Caki2 (cell line): ENCODE measurements at places on chromosomes 7 and 10.

- peak; percentile 79 for DNase-seq
Measured at GRCh38 chr7:134891262-134891695, 95.0 kb upstream of the AGBL3 start.

DNA sequence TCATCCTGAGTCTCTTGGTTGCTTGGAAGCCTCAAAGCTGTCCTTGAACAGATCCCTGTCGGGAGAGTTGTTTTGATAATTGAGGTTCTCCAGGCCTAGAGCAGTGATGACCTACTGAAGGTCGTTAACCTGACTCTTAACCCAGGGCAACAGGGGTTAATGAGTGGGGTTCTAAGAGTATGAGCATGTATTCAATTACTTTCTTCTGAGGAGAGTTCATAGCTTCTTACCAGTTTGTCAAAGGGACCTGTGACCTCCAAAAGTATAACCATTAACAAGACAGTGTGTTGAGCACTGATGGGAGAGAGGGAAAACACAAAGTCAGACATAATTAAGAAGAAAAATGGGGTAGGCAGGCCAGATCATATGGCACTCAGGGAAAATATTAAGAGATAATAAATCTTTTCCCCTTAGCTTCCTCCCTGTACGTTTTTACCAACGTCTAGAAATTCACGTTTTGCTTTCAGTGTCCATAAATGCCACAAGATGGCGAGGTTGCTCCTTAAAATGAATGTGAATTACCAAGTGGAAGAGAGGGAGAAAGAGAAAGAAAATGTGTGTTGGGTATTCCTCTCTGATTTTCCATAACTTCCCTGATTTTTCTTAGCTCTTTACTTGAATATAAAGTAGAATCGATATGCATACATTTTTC is 97.6 kb downstream of the SUGCT start:
- DNase-seq = peak; percentile 76

DNA sequence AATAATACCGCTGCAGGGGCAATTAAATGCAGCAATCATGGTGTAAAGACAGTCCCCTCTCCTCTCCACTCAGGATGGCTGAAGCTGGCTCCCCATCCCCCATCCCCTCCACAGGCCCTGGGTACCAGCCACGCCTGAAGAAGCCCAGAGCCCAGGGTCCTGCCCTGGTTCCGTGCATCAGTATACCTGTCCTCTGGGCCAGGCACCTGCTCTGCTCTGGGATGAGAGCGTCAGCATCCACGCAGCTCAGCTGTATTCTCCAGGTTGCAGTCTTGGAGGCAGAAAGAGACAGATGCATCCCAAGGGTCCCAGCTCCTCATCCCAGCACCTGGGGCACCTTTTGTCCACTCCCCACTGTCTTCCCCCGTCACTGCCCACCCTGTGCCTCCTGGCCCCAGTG is 233.8 kb downstream of the TCERG1L start:
- no peak for DNase-seq

DNA sequence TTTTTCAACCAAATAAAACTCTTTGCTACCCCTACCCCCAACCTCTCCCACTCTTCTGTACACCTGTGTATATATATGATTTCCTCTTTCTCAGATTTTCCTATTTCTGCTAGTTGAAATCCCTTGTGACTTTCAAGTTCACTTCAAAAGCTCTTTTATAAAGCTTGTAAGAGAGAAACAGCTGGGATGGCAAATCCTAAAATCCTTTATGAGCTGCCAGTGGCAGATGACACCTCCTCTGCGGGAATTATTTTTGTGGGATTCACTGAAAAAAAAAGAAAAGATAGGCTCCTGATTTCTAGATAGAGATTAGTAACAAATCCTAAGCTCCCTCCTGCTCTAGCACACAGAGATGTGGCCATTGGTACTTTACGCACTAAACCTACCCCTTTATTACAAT is 92.9 kb downstream of the AHR start:
- DNase-seq = no peak

GRCh38 chr7:133582766-133583523 is 330.1 kb downstream of the EXOC4 start:
- no peak for DNase-seq

- DNase-seq = no peak
Measured at GRCh38 chr7:122413339-122413738, 108.8 kb upstream of the FEZF1 start.

- no peak for DNase-seq
Measured at GRCh38 chr10:34791947-34792346, 23.1 kb downstream of the PARD3 start.

DNA sequence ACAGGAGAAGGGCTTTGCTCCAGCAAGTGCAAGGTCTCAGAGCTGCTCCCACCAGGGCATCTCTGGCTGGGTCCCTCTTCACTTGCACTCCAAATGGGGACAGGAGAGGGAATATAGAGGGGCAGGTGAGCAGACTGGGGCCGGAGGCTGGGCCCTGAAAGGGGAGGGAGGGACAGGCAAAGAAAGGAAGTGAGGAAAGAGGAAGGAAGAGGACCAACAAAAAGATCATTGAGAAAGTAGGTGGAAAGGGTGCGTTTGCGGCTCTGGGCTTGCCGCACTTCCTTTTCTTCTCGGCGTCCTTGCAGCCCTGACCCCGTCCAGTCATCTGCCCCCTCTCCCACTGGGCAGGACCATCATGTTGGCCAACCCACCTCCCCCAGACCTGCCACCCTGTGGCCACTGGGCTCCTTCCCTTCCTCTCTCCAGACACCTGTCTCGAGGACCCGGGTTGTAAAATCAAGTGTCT is 14.0 kb downstream of the ITPRIP start:
- DNase-seq = no peak
